Foreskin keratinocyte (primary cell): ENCODE measurements at places on chromosomes 5 and 9. TPM values are rescaled to one million over a fixed set of nuclear protein-coding genes. Genes with fewer than 3 reads are reported as not detected.

Gene LCN1
- not detected in 2 replicates for total RNA-seq

Gene PPP3R2
- not detected in 2 replicates for total RNA-seq

- peak; percentile 29 for DNase-seq
These were observed 1.4 kb upstream of the CTXN3 start for GRCh38 chr5:127647361-127647958.

- no peak for DNase-seq
These were observed 50.9 kb downstream of the MRRF start for GRCh38 chr9:122315534-122315933.

GRCh38 chr9:92425474-92425873 is 1.2 kb upstream of the OMD start:
- DNase-seq = no peak
